ENCODE measurements at places on chromosomes 16 and 17.

DNA sequence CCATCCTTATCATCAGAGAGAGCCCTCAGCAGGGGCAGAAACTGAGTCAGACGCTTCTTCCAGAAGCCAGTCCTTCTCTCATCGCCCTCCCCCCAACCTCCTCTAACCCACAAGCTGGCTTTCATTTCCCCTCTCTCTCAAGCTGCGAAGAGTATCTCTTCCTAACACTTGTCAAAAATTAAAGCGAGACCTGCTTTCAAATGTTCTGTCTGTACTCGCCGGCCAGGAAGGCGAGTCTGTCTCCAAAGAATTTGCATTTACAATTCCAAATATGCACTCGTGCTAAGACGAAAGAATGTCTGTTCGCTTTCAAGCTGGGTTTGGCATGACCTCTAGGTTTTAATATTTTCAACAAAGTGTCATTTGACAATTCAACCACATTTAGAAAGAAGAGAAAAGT, 140.4 kb downstream of the RGS9 start:
- DNase-seq, result no peak

GRCh38 chr16:66427036-66427860, at the start of gene BEAN1:
Gene BEAN1 (plus strand): TSS chr16:66427295. CDS start chr16:66437677, 10,382 bp downstream.
- no peak for DNase-seq

DNA sequence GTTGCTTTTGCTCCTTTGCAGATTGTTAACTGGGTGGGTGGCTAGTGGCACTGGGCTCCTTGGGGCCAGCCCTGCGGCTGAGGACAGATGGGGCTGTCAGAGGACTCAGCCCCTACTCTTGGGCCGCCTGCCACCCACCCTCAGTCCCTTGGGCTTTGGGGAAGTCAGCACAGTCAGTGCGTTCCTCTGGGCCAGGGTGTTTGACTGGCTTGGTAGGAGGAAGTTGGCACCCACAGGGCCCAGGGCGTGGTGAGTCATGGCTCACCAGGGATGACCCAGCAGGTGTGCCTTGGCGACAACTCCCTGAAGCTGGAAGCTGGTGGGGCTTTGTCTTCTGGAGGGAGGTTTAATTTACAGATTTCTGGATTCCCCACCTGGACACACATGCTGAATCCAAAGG, 32.4 kb downstream of the HAPSTR1 start:
- DNase-seq, result no peak

DNA sequence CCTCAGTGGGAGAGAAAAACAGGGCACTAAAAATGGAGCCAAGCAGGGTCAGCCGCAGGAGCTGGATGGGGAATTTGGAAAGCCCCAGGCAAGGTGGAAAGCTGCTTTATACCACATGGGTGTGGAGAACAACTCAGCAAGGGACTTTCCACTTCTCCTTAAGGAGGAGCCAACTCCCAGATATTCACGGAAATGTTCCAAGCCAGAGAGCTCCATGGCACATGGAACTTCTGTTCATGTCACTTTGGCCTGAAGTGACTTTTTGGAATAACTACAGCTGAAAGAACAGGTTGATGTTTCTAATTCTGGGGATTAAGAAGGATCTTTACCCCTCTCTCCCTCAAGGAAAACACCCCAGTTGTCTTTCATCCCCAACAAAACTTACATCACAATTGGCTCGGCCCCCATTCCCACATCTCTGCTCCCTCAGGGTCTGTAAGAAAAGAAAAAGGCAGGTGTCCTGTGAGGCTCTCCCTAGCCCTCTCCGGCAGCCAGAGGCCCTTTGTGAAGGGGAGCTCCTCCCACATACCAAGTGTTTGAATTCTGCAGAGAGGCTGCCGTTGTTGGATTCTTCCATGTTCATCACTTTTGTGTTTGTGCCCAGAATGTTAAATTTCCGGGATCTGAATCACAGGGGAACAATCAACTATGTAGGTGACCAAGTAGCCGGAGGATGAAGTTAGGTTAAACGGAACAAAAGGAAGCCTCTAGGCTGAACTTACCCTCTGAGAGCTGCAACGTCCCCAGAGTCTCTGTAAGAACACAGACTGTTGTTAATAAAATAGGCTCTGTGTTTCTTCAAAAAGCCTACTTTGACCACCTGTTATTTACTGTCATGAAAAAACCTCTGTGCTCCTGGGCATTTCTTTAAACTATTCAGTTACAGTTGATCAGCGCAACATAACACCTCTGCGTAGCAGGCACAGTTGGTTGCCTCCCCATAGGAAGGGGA, 41.0 kb downstream of the STAT5A start:
- no peak for DNase-seq

GRCh38 chr17:27984816-27985215, 57.7 kb upstream of the NLK start:
- DNase-seq, result no peak

GRCh38 chr16:57807252-57807967, 5.1 kb upstream of the KIFC3 start:
- DNase-seq, result no peak

DNA sequence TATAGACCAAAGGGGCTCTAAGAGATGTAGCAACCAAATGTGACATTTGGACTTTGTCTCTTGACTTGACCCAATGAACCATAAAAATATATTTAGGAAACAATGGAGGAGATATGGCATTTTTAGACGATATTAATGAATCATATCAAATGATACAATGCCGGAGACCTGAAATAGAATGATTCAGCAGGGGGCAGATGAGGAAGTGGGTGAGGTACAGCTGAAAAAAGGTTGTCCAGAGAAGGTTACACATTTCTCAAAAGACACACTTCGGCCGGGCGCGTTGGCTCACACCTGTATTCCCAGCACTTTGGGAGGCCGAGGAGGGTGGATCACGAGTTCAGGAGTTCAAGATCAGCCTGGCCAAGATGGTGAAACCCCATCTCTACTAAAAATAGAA, 16.5 kb upstream of the SNN start:
- DNase-seq, result no peak

GRCh38 chr17:15287538-15288267, 22.6 kb upstream of the PMP22 start:
- no peak for DNase-seq
